ENCODE measurements at places on chromosomes 5 and 9. TPM values are rescaled to one million over a fixed set of nuclear protein-coding genes. Genes with fewer than 3 reads are reported as not detected.

The BHMT2 gene
- total RNA-seq, result not detected

The PTCD2 gene
- total RNA-seq, result 15.6 TPM

The SMU1 gene
- 30.1 TPM for total RNA-seq

DNA sequence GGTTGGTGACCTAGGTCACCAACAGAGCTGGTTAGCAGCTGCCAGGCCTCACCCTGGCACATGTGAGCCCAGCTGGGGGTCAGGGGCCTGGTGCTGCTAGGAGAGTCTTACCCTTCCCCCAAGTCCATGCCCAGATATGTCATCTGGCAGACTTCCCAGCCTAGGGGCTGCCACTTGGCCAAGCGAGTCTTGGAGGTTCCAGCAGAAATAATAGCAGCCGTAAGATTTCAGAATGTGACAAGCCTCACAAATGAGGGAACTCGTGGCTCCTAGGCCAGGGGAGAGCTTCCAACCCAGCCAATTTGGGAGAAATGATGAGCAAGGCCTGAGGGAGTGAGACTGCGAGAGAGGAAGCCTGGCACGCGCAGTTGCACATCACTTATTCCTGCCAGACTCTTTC lies 11.1 kb downstream of the URM1 start:
- no peak for DNase-seq

DNA sequence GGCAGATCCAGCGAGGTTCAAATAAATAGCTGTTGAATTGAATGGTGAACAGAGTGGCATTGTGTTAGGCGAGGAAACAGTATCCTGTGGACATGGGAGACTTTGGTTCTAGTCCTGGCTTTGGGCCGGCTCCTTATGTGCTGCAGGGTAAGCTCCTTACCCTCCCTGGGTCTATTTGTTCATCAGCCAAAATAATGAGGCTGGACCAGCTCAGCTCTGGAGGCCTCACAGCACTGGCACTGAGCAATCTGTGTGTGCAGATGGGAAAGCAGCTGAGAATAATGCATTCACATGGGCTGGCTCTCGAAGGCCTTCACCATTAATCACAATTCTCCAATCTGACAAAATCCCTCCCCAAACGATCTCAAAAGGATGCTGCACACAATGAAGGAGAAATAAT lies 81.9 kb downstream of the APBA1 start:
- no peak for DNase-seq

Data from neural crest cell (in vitro differentiated cells).